ENCODE measurements at places on chromosomes 16 and 17.

- DNase-seq, result no peak
Observed at GRCh38 chr16:13289515-13289914, 388.1 kb downstream of the SHISA9 start.

DNA sequence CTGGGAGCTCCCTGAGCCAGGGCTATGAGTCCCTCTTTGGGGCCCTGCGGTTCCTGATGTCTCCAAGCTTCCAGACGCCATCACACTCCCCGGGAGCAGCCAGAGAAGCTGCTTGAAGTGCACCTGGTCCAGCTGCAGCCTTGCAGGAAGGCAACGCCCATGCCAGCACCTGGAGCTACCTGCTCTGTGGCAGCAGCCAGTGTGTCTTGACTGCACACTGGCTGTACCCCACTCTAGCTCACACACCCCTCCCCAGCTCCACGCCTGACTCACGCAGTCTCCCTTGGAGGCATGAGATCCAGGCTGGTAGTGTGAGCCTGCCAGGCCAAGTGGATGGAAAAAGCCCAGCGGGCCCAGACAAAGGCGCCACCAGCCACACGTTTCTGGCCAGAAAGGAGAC, 63.3 kb downstream of the USP32 start:
- DNase-seq, result no peak

DNA sequence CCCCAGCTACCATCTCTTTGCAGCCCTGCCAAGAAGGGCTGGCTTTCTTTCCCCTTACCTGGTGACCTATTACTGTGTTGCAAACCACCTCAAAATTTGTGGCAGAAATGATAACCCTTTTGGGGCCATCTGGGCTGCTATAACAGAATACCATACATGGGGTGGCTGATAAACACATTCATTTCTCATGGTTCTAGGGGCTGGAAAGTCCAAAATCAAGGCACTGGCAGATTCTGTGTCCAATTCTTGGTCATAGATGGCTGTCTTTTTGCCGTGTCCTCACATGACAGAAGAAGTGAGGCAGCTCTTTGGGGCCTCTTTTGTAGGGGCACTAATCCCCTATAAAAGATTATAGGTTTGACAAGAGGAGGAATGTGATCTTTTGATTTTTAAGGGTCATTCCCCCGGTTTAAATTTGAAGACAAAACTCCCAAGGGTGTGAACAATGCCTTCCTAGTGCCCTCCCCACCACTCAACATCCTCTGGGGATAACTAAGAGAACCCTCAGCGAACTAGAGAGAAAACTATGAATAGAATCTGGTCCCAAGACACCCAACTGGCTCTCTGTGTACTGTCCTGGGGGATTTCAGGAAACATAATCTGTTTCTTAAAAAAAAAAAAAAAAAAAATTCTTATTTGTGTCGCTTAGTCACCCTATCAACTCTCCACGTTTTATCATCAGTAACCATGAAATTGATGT, 1.7 kb upstream of the METTL22 start:
- no peak for DNase-seq

- DNase-seq, result no peak
Observed at GRCh38 chr16:50152351-50152806, 727 bp upstream of the TENT4B start.

- DNase-seq, result peak; percentile 58
Observed at GRCh38 chr17:49567871-49568694, 7.6 kb upstream of the NXPH3 start.

GRCh38 chr16:3065069-3065741, at the start of gene IL32:
TSS of gene IL32 (plus strand) at chr16:3065640. CDS start at chr16:3065812, 172 bp downstream.
- no peak for DNase-seq

- no peak for DNase-seq
Observed at GRCh38 chr16:86367291-86368072, 142.8 kb upstream of the FOXF1 start.

DNA sequence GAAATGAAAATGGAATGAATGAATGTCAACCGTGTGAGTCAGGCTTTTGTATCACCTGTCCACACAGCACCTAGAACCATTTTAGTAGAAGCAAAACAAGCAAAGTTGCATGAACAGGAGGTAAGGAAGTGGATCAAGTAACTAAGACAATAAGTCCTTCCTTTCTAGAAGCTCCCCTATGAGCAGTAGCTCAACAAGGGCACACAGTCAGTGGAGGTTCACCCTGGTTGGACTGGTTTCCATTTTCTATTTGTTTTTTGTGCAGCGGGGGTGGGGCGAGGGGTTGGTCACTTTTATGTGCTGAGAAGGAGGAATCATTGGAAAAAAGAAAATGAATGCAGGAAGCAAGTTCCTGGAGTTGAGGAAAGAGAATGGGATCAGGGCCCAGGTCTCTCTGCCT, 4.0 kb upstream of the HSBP1 start:
- DNase-seq, result no peak

DNA sequence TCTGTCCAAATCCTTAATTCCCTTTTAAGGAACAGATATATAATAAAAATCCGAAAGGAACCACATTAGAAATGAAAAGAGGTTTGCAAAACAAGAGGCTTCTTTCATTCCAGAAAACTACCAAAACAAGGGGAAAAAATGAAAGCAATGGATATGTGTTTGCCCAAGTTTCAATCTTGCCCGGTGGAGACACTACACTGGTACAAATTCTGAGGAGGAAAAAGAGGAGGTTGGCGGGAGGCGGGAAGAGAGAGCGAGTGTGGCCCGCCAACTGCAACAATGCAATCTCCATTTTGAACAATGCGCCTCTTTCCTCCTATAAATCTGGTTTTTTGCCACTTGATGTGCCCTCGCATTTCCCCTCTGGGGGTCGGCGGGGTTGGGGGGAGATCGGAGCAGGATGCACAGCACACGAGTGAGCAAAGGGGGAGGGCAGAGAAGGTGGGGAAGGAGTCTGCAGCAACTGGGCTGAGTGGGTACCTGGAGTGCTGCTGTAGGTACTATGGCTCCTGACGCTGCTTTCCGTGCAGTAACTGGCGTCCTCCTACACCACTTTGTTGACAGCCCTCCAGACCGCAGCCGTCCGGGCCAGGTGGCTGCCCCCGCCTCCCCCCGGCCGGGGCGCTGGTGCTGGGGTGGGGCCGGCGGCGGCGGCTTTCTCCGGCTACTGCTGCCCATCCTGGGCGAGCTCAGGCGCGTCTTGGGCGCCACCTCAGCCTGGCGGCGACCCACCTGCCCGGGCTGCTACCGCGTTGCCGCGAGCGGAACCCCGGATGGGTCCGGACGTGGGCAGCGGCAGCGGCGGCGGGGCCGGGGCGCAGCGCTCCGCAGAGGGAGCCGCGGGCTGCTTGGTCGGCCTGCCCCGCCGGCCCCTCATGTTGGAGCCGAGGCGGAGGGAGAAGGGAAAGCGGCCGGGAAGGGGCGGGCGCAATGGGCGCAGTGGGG, 93.8 kb upstream of the PLEKHM1 start:
- no peak for DNase-seq

- DNase-seq, result no peak
Observed at GRCh38 chr16:75038036-75038858, 39.4 kb downstream of the ZNRF1 start.

- DNase-seq, result no peak
Observed at GRCh38 chr17:63819131-63819530, 8.1 kb upstream of the PSMC5 start.

GRCh38 chr17:42520540-42520951, 15.5 kb upstream of the NAGLU start:
- DNase-seq, result no peak

- no peak for DNase-seq
Observed at GRCh38 chr16:23506606-23506994, 3.7 kb downstream of the GGA2 start.

- DNase-seq, result no peak
Observed at GRCh38 chr16:79691007-79691406, 90.5 kb upstream of the MAF start.

DNA sequence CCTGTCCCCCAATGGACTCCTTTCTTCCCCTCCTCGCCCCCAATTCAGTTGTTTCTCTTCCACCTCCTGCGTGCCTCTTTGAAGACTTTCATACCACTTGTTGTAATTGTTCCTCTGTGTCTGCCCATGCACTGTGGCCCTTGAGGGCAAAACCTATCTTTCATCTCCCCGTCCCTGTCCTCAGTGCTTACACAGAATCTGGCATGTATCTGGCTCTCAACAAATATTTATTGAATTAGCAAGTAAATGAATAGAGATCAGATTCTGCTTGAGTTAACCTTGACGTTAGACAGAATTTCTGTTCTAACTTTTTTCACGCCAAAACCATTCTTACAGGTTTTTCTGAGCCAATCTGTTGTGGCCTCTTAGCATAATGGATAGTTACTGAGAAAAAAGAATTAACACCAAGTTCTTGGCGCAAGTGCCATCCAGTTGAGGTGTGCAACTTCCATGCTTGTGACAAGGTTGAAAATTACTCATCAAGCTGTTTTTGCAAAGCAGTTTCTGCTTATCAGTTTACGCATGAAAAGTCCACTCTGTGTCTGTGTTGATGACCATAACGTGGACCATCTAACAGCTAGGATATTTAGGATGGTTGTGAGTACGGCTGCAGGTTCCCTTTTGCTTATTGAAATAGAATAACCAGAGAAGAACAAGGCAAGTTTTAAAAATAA, 215.1 kb downstream of the PRKCA start:
- DNase-seq, result no peak

DNA sequence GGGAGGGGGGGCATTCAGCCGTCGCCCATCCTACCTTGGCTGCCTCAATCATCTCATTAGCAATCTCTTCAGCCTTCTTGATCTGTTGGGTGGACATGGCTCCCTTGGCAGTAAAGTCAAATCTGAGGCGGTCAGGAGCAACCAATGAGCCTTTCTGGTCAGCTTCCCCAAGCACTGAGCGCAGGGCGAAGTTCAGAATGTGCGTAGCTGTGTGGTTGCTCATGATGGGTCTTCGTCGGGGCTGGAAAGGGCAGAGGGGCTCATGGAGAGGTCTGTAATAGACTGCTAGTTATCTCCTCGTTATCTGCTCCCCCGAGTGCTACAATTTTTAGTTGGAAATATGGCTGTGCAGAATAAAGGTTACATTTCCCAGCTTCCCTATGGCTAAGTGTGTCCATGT, 7.2 kb upstream of the EXOSC6 start:
- DNase-seq, result no peak

DNA sequence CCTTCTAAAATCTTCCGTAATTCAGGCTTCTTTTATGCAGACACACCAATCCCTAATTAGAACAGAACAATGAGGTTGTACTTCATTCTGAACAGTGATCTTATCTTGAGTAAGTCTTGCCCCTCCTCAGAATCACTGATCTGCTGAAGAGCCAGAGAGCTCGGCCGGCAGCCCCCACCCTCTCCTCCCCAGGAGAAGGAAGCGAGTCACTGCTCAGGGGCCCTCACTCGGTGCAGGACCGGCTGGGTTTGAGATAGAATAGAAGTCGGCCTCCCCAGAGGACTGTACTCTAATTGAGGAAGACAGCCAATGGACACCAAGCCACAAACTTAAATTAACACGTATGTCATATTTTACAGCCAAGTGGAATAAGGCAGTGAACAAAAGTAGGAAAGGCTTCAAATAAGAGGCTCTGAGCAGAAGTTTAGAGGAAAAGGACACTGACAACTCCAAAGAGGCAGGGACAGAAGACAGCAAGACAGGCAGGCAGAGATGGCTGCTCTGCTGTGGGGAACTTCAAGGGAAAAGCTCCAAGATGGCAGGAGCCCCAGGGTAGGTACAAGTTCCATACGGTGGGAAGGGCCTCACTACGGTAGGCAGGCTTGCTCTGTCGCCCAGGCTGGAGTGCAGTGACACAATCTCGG, 18.6 kb downstream of the CREBBP start:
- DNase-seq, result no peak

- DNase-seq, result peak; percentile 17
Observed at GRCh38 chr16:13510425-13511151, 409.4 kb upstream of the ERCC4 start.

DNA sequence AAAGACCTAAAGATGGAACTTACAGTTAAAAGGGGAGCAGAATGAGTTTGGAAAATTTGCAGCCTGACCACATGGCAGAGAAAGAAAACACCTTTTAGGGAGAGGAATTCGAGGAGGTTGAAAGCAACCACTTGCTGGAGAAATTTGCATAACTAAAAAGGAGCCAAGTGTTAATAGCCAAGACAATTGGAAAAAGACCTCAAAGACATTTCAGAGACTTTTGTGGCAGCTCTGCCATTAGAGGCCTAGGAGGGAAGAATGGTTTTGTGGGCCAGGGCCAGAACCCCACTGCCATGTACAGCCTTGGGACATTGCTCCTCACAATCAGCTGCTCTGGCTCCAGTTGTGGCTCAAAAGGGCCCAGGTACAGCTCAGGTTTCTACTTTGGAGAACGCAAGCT, 338.5 kb downstream of the UTP18 start:
- no peak for DNase-seq

DNA sequence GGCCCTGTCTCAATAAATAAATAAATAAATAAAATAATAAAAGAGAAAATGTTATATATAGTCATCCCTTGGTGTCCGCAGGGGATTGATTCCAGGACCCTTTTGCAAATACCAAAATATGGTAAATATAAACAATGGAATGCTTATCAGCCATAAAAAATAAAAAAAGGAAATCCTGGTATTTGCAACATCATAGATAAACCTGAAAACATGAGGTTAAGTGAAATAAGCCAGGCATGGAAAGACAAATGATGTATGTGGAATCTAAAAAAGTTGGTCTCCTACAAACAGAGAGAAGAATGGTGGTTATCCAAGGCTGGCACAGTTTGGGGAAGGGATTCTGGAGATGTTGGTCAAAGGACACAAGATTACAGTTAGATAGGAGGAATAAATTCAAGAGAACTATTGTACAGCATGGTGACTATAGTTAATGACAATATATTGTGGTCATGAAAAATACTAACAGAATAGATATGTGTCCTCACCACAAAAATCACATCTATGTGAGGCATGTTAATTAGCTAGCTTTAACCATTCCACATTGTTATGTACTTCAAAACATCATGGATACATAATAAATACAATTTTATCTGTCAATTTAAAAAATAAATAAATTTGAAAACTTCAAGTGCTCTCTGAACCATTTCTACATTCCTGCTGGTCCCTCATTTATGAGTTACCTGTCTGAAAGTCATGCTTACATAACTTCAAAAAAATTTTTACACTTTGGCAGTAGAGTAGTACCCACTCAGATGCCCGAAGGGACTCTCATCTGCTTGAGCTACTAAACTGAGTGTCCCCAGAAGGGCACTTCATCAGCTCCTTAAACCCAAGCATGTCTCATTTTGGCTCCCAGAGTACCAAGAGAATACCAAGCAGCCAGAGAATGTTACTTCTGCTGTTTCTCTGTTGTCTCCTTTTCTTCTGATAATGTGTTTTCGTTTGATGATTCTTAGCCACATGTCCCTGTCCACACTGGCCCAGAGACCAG, 26.6 kb downstream of the N4BP1 start:
- DNase-seq, result no peak

GRCh38 chr16:9047689-9048301, 43.6 kb upstream of the HAPSTR1 start:
- DNase-seq, result peak; percentile 52

DNA sequence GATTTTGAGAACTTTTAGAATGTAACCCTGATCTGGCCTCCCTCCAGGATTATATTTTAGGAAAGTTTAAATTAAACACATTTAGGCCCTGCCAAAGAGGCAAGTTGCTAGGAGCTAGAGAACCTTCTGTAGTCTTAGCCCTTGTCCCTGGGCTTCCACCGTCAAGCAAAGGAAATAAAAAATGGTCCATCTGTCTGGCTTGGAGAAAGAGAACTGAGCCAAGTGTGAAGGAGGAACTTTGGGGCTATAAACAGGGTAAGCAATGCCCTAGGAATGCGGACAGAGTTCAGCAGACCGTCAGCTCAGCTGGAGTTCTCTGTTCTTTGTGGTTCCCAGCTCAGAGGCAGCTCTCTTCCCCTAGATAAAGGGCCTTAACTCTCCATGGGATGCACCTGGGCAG, 29.6 kb downstream of the RCVRN start:
- DNase-seq, result no peak
